Fibroblast of skin of scalp (primary cell): ENCODE measurements at places on chromosomes 13 and 19.
A peak's percentile ranks its signal among the peaks of the same experiment; 100 is the strongest.

GRCh38 chr19:14449321-14449720 lies 16.2 kb downstream of the PKN1 start:
- DNase-seq: peak; percentile 30

GRCh38 chr19:49744946-49745381 lies 18.1 kb downstream of the TSKS start:
- DNase-seq: no peak

DNA sequence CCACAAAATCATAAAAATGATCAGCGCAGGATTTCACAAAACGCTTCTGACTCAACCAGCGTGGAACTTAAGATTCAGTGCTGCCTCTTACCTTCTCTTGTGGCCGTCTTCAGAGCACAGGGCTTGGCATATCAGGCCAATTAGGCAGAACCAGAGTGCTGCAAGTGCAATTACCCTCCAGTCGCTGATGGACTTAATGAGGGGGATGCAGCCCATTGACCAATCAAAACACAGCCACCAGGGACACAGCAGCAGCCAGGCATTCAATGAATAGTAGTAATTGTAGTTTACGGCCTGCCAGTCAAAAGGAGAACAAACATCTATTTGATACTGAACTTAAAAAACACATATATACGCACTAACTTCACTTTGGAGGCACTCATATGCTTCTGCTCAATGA lies 38.2 kb downstream of the TMTC4 start:
- DNase-seq: no peak

GRCh38 chr13:69580255-69580654 lies 527.4 kb upstream of the ATXN8OS start:
- DNase-seq: no peak

DNA sequence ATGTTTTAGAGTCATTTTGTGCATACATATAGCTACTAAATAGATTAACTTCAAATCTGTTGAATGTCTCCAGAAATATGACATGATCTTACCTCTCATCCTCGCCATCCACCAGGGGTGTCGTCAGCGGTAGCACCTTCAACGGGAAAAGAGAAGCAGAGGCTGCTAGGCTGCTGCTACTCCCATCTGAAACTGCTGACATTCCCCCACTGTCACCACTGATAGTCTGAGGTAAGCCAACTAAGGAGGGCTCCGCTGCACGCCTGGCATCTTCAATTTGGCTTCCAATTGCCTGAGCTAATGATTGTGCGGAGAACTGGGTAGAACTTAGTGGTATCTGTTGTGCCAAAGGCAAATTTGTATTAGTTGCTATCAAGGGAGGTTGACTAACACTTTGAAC lies 3.1 kb downstream of the TSC22D1 start:
- DNase-seq: no peak

DNA sequence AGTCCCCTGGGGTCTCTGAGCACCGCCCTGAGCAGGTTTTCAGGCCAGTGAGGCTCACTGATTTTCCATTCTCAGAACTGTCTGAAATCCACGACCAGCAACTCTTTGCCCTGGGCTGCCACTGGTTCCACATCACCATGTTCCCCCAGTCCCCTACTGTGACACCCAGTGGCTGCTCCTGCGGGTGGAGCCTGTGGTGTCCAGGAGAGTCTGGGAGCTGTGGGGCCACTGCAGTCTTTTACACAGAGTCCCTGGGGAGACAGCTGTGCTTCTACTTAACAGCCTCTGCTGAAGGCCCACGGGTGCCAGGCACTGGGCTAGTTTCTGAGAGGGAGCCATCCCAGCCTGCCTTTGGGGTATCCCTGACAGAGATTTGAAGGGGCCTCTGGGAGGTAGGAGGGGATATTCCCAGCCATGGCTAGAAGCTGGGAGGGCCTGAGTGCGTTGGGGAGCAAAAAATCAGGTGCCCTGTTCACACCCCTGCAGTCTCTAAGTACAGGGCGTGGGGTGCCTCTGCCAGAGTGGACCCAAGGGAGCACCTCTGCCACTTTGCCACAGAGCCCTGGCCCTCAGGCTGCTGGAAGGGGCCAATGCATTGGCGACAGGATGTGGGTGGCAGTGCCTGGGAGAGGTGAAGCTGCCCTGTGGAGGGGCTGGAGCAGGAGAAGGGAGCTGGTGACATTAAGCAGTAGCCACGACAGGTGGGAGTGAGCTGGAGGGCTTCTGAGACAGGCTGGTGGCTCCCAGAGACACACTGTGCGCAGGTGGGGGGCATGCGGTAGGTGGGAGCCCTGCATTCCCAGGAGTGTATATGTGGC lies 200.2 kb upstream of the ZNF536 start:
- no peak for DNase-seq

DNA sequence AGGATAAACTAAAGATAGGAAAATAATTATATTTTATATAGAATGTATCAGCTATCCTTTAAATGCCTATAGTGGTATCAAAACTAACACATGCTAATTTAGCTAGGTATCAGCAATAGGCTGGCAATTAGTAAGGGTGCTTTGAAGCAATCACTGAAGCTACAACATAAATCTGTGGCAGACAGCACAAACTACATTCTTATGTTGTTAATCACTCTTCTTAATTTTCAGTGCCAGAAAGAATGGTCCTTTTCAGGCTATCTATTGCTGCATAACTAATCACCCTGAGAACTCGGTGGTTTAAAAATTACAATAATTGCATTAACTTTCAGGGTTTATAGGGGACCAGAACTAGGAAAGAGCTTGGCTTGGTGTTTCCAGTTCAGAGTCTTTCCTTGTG lies 963.1 kb downstream of the EFNB2 start:
- DNase-seq: no peak

- no peak for DNase-seq
These were observed 29.1 kb downstream of the DOT1L start for GRCh38 chr19:2192862-2193261.
